ENCODE measurements at places on chromosomes 11 and 22.

- DNase-seq = no peak
Measured at GRCh38 chr22:35528927-35529326, 11.7 kb upstream of the RASD2 start.

DNA sequence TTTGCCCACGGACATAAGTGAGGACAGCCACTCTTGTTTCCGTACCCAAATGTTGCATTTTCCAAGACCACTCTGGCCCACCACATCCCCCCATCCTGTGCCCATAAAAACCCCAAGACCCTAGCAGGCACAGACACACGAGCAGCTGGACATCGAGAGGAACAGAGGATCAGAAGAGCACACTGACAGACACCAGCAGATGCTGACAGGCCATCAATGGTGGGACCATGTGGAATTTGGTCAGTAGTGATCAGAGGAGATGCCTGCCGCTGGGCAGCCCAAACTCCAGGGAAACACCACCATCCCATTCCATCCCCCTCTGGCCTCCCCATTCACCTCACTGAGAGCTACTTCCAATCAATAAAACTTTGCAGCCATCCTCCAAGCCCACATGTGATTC, 87.0 kb downstream of the DLG2 start:
- DNase-seq = no peak

GRCh38 chr11:83677730-83678129, 391.6 kb upstream of the CCDC90B start:
- no peak for DNase-seq

DNA sequence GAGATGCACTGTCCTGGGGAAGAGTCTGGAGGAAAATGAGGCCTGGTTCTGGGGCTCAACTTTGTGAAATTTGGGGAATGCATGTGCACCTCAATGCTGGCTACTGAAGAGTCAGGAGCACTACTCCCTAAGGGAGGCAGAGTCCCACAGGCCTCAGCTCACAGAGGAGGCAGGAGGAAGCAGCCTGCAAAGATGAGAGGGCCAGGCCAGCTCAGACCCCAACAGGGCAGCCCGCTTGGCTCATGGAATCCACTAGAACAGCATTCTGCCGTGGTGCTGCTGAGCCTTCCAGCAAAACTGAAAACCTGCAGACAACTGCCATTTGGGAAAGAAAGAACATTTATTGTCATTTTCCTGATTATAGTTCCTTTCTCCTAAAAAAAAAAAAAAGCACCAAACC, 300.5 kb downstream of the CTTN start:
- DNase-seq = no peak

DNA sequence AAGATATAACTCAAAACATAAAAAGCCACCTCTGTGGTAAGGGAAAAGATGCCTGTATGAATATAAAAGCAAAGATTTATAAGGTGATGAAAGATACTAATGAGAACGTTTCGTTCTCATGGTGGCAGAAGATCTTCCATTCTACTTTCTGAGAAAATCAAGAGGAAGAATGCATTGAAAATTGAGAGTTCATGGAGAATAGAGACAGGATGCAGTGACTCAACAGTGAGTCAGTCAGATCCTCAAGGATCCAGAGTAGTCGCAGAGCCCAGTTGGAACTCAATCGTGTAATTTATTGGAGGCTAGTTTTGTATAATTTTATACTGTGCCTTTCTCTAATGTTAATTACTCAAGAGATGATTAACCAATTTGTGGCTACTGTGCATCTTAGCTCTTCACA, 73.3 kb downstream of the ENTHD1 start:
- DNase-seq = peak; percentile 79

- DNase-seq = no peak
Measured at GRCh38 chr11:10902301-10903063, 44.6 kb upstream of the ZBED5 start.
